Endodermal cell (in vitro differentiated cells): ENCODE measurements at places on chromosomes 2 and 18.

- DNase-seq = peak; percentile 29
Measured at GRCh38 chr2:121033461-121033996, 251.5 kb downstream of the TFCP2L1 start.

DNA sequence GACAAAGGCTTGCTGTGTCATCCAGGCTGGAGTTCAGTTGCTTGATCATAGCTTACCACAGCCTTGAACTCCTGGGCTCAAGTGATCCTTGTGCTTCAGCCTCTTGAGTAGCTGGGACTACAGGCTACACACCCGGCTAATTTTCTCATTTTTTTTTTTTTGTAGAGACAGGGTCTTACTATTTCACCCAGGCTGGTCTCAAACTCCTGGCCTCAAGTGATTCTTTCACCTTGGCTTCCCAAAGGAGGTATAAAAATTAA, 178.0 kb downstream of the MTCL1 start:
- no peak for DNase-seq

DNA sequence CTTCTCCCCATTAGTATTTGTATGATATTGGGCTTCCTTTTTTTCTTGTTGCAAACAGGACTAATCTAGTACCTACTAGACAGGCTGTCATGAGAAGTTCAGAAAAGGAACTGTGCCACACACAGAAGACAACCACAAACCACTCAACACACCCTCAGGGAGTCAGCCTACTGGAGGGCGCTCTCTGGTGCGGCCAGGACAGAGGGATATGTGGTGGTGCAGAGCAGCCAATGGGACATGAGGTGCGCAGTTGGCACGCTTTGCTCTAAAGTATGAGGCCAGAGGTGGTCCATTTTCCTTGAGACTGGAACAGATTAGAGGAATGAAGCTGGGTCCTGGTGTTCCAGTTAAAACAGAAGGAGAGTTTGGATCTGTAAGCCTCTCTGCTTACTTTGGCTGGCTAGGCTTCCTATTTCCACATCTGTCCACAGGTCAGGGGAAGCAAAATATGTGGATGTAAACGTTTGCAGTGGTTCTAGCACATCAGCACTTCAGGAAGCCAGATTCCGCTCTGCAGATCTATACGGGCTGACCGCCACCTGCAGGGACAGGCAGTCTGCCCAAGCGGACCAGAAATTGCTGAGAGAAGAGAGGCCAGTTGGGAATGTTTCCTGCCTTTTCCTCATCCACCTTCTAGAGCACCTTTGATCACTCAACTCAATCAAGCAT, 114.1 kb downstream of the GFPT1 start:
- no peak for DNase-seq

DNA sequence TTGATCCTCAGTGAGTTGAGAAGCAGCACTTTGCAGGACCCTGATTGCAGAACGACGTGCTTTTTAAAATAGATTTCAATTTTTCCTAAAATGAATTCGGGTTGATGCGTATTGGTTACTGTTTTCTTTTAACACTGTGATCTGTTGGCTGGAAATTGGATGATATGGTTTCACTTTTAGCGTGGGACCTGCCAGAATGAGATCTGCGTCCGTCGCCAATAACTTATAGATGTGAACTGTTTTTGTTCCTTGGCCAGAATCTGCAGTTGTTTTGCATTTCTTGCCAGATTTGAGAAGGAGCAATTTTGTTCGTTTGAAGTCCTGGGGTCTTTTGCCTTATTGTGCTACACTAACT, 703 bp downstream of the UGGT1 start:
- no peak for DNase-seq

GRCh38 chr2:88950010-88950409, 258.5 kb downstream of the RPIA start:
- no peak for DNase-seq

DNA sequence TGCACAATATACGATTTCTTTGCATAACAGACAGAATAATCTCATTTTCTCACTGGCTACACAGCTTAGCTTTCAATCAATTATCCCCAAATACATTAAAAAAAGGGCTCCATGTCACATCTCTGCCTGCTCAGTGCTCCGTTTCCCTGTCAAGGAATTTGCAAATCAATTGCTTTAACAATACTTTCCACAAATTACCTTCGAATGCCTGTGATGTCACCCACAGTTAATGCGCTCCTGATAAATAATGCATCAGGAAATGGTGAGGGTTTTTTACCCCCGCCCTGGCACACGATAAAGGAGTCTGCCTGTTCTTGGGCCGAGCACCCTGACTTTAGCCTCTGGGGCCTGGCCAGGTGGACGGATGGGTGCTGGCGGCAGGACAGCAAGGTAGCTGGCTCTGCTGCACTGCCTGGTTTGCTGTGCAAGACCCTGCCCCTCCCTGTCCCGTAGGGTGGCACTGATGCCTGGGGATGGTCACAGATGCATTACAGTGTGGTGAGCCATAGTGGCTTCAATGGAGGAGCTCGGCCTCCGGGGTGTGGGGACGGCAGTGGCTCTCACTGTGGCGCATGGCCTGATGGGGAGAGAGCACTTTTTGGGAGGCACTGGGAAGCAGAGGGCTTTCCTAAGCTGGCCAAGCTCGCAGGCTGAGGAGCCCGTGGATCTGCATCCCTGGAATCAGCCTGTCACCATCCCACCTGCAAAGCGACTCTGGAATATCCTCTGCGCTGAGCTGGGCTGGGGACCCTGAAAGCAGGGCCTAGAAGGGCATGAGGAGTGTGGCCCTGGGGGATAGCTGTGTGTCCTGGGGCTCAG, 88.3 kb upstream of the HS6ST1 start:
- peak; percentile 54 for DNase-seq

DNA sequence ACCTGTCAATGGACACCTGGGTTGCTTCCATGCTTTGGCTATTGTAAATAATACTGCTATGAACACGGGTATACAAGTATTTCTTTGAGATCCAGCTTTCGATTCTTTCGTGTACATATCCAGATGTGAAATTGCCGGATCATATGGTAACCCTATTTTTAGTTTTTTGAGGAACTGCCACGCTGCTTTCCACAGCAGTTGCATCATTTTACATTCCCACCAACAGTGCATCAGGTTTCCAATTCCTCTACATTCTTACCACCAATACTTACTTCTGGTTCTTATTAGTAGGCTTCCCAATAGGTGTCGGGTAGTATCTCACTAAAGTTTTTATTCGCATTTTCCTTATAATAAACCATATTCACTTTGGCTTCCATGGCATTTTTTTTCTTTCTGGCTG, 69.6 kb downstream of the PID1 start:
- no peak for DNase-seq

DNA sequence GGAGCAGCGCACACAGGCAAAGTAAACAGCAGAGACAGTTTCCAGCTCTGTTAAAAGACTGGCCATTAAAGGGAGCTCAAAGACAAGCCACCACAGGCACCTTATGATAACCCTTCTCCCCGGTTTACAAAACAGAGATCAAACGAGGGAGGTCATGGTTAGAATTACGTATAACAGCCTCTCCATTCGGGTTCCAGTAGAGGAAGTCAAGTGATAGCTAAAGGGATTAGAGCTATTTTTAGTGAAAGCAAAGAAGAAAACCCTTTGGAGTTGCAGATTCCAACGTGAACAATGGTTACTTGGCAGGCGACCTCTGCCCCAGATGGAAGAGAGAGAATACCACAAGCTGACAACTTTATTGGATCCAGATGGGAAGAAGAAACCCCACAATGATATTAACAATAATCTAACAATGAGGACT, 31.2 kb upstream of the EDAR start:
- no peak for DNase-seq

DNA sequence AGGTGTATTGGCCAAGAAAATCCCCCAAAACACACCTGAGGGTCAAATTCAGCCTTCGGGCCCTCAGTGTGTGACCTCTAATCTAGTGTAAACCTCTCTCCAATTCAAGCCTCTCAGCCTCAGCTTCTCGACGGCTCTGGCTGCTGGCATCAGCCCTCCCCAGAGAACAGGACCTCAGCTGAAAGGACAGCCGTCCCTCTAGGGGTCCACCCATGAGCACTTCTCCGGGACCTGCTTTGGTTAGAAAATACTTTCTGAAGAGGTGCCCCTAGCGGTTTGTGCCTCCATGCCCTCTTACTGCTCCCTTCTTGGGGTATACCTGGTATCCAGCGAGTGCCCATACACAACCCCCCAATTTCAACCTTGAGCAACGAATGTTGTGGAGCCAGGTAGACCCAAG, 48.8 kb downstream of the INHBB start:
- DNase-seq = peak; percentile 43

DNA sequence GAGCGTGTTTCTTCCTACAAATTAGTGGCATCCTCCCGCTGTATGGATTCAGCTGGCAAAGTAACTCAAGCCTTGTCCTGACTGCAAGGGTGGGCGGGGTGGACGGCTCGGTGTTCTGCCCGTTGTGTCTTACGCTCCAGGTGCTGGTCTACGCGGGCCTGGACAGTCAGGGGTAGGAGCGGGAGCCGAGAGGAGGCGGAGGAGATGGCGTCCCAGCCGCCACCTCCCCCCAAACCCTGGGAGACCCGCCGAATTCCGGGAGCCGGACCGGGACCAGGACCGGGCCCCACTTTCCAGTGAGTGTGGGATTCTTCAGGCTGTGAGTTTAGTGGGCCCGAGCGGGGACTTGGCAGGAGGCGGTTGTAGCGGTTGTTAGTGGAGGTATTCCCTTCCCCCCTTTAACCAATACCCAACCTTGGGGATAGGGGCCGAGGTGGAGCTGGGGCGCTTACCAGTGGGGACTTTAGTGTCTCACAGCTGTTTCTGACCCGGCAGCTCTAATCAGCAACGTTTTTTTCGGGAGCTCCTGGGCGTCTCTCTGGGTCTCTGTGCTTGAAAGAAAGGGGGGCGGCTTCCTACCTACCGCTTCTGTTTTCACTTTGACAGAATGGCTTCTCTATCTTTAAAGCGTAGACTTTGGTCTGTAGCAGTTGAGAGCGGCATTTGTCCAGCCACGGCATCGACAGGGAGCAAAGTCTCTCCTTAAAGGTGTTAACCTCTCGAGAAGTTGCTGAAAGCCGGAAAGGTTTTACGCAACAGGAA, at the start of the genes PEX13 and PUS10:
PEX13 (plus strand) TSS at position 165 of the 762 bp plus-strand sequence; CDS start at position 205, 40 bp downstream.
PUS10 (minus strand) TSS at position 700 of the 762 bp plus-strand sequence. CDS start 6,365 bp downstream, outside the sequence.
- DNase-seq = peak; percentile 94

DNA sequence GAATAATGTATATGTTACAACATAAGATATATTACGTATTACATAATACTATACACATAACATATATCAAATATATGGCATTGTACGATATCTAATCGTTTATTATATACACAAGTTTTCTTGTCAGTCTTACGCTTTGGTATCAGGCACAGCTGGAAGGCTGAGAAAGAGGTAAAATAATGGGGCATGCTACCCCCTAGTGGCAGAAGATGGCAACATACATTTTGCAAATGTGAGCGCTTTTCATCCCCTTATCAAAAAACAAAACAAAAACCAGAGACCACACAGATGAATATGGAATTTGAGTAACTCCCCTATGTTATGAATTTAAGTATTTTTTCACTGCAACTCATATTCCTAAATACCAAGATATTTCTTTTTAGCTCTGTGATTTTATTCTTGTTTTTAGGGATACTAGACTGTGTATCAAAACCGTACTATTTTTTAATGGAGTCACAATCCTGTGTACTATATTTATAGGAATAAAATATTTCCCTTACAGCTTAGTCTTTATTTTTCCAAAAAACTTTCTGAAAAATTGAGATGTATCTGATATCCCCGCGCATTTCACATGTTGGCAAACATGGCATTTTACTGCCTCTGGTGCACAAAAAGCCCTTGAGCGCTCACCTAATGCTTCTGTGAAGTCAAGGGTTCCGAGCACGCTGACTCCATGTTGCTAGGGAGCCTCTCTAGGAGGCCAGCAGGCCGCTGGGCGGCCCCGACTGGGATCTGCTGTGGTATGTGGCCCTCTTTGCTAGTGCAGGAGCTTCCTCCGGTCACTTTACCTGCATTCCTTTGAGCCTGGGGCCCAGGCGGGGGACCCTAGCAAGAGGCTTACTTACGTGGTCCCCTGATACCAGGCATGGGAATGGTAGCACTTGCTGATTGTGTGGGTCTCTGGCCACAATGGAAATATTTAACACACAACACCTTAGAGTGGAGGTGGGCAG, 62.5 kb downstream of the SLC4A3 start:
- peak; percentile 79 for DNase-seq

DNA sequence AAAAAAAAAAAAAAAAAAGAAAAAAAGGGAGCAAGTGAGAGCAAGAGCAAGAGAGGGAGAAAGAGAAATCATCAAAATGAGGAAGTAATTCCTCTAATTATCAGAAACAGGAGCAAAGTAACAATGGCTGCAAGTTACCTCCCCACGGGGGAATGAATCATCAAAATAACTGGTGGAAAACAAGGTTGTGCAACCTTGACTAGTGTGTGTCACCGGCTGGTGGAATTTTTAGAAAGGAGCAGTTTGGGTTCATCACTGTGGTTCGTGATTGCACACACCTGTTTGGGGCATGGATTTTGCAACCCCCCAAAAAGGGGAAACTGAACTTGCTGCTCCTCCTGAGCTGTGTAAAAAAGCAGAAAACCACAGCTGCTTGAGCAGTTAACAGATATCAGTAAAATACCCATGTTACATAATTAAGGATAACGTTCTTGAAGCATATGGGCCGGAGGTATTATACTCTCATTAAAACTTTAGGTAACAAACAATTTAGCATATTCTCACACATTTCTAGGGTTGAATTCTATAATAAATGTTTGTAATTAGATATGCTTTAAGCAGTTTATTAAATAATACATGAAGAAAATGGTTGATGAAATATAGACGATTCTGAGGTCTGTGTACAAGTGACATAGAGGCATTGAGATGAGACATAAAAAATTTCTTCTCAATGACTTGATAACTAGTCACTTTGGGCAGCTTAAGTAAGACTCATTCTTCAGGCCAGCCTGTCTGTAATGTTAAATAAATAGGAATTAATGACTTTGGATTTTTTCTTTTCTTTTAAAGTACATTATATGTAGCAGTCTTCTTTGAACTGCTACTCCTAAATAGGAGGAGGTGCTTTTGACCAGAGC, 184.2 kb upstream of the ZEB2 start:
- DNase-seq = no peak

DNA sequence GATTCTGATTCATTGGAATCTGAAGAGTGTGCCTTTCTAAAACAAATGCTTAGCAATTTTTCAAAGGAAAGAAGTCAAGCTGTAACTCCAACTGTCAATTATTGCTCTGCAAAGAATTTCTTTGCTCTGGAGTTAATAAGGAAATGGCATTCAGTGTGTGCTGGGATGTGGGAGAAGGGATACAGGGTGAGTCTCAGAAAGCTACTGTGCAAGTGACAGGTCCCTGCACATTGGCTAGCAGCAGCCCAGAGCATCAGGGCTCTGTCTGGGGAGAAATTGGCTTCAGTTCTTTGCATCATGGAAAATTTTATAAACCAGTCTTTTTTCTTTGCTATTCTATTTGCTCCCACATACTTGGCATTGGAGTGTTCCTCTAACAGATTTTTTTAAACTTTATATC, 1.1 kb upstream of the SYT4 start:
- DNase-seq = no peak

GRCh38 chr2:56040189-56040588, 116.6 kb upstream of the EFEMP1 start:
- no peak for DNase-seq

GRCh38 chr2:174636987-174637386, 39.4 kb upstream of the WIPF1 start:
- DNase-seq = no peak

GRCh38 chr2:163878718-163879117, 142.9 kb upstream of the FIGN start:
- peak; percentile 87 for DNase-seq
